Eye (tissue), 1 donor: ENCODE measurements at places on chromosomes 3 and 15.
A peak's percentile ranks its signal among the peaks of the same experiment; 100 is the strongest.

- no peak for DNase-seq
These were observed 262.4 kb downstream of the SLC9A9 start for GRCh38 chr3:143585720-143586456.

- DNase-seq = no peak
These were observed 359 bp downstream of the ARIH1 start for GRCh38 chr15:72474466-72474911.

- DNase-seq = no peak
These were observed 603.5 kb downstream of the MECOM start for GRCh38 chr3:169060037-169060436.

DNA sequence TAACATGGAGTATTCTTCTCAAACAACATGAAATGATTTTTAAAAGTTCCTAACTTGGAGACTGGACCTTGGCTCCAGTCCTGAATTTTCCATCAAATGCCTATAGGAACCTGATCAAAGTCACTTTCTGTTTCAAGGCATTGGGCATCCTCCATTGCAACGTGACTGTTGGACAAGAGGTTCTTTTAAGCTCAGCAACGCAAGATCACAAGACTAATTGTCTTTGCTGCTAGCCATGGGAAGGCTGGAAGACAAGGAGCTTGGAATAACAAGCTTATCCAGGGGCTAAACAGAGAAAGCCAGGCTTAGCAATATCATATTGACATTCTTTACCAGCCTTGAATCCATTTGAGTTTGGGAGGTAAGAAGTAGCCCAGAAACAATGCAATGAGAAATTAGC lies 48.3 kb downstream of the SST start:
- no peak for DNase-seq

DNA sequence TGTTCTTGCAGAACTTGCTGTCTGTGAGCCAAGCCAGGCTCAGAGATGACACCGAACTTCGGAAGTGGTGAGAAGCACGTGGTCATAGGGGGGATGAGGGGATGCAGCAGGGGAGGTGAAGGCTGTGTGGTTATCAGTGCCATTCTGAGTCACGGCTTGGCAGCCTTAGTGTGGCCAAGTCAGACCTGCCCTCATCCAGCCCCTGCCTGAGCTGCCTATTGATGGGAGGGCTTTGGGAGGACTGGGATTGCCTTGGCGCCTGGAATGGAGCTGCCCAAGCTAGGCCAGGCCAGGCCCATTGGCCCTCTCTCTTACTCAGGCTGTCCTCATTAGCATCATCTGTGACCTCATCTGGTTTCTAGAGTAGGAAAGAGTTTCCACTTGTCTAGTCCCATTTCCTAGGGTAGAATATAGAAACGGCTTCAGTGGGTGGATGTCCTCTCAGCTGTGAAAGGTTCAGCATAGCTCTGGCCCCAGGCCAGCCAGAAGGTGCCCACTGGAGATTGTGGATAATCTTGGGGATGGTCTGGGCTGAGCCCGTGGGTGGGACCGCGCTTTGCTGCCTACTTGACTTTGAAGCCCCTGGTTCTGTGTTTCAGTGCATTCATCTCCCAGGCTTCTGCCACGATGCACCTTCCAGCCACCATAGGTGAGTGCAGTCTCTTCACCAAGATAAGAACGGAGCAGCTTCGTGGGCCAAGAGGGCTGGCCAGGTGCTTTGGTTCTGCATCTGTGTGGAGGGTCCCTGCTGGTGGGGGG lies 7.2 kb downstream of the FAH start:
- no peak for DNase-seq

GRCh38 chr3:72629191-72629631 lies 219.0 kb downstream of the SHQ1 start:
- no peak for DNase-seq

DNA sequence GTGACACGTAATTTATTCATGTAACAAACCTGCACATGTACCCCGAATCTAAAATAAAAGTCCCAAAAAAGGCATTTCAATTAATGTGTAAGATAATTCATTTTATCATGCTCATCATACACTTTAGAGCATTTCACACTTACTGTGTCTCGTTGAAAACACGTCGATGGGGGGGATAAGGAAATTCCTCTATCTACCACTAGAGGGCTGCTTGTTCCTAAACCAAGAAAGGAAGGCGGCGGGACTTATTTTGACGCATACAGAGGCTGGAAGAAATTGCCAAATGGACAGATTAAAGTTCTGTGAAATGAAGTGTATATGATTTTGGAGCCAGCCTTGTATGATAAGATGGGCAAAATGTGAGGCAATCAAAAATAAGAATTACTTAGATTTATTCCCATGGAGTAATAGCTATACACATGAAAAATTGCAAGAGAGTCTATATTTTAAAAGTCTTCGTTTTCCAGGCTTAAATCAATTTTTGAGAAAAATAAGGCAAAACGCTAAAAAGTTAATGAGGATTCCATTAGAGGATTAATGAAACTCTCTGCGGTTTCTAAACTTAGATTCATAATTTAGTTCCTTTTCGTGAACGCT lies 346.8 kb downstream of the CNTN3 start:
- DNase-seq = peak; percentile 85

- no peak for DNase-seq
These were observed 3.4 kb upstream of the TPM1 start for GRCh38 chr15:63038926-63039673.

- no peak for DNase-seq
These were observed 23.5 kb upstream of the ATP10A start for GRCh38 chr15:25886498-25887140.

GRCh38 chr15:99385005-99385669 lies 133.9 kb downstream of the LRRC28 start:
- no peak for DNase-seq

GRCh38 chr15:70071799-70072198 lies 25.9 kb downstream of the TLE3 start:
- DNase-seq = peak; percentile 85

- no peak for DNase-seq
These were observed 35.7 kb upstream of the BLM start for GRCh38 chr15:90681480-90681879.

DNA sequence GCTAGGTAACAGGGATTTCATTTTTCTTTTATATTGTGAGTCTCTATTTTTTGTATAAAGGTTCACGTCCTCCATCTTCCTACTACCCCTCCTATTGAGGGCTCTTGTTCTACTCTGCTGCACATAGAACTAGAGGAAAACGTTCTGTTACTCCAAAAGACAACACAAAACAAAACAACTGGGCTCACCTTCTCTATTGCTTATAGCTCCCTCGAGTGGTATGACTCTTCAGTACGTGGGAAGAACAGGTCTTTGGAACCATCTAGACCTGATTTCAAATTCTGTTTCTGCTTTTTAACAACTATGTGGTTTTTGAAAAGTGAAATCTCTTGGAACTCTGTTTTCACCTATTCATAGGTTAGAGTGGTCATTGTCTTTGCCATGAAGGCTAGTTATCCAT lies 515.3 kb downstream of the SOX2 start:
- no peak for DNase-seq

DNA sequence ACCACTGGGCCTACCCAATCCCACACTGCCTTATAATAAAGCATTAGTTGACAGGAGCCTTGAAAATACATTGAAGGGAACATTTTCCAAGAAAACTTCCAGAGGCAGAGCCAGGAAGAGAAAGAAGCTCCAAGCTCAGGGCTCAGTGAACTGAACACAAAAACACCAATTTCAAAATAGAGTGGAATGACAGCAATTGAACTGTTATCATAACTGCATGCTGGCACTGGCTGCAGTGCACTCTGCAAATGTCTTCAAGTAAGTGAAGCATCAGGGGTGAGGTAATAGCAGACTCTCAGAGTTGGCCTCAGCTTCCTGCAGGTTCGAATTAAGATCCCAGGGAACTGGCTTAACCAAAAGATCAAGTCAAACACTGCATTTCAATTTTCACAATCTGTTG lies 388.0 kb upstream of the WNT5A start:
- DNase-seq = no peak

GRCh38 chr3:115512565-115513415 lies 110.5 kb upstream of the GAP43 start:
- DNase-seq = peak; percentile 89

DNA sequence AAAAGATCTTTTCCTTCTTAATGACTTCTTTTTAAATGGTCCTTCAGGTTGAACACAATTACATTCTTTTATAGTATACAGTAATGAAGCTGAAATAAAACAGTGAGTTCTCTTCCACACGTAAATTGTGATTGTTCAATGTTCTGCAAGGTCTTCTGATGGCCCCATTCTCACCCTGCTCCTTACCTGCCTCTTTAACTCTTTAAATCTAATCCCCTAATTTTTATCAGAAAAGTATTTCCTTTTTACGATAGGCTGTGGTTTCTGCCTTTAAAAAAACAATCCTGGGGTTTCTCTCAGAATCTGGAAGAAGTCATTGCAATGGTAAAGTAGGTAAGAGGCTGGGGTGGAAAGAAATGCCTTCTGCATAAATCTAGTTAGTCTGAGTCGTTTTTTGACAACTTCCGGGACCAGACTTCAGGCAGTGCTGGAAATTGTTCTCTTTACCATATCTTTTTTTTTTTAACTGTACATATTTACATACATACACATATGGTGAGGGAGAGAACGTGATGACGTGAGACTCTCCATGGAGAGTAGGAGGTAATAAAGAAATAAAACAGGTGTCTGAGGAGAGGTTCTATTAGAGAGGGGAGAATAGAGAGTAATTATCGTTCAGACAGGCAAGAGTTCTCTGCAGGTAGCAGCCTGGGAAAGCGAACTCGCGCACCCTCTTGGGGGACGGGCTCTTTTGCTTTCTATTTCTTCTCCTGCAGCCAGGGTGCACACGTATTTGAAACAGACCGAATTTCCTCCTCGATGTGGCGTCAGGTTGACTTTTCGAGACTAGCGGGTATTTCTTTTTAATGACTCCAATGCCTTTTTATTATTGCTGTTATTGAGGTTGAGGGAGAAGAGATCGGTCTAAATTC lies at the start of gene SIDT1:
SIDT1 (plus strand) TSS at position 730 of the 872 bp plus-strand sequence. CDS start 467 bp downstream, outside the sequence.
- DNase-seq = no peak

GRCh38 chr3:40971191-40972168 lies 227.8 kb upstream of the CTNNB1 start:
- DNase-seq = peak; percentile 21

DNA sequence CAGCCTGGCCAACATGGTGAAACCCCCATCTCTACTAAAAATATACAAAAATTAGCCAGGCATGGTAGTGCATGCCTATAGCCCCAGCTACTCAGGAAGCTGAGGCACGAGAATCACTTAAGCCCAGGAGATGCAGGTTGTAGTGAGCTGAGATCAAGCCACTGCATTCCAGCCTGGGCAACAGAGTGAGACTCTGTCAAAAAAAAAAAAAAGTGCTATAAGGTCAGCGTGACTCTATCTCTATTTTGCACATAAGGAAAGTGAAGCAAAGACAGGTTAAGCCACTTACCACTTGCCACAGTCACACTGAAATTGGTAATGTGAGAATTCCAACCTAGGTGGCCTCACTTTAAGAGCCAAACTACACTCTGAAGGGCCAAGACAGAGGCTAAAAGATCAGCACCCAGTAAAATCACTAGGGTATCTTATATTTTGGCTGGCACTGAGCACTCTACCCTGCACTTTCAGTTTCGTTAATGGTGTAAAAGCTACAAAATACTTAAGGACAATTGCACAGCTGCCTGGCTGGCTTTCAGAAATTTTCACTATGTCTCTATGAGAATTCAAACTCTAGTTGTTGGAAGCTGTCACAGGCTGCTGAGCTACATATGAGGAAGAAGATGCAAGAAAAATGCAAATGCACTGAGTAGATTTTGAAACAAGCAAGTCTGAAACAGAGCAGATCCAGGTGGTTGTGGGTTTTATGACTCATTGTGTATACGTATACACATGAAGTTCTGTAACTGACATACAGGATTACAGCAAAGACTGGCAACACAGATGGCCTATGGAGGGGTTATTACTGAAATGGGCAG lies 32.7 kb downstream of the TRANK1 start:
- DNase-seq = no peak

DNA sequence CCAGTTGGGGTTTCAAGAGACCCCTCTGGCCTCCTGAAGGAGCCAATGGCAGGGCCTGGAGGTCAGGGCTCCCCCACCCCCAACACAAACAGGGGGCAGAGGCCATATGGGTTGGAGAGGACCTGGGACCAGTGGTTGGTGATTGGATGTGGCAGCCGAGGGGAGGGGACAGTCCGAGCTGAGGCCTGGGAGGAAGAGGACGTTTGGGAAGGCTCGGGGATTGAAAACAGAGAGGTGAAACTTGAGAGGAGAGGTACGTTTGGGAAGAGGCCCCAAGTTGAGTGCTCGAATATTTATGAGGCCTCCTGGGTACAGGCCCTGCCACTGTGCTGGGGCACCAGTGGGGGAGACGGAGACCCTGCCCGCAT lies 53.7 kb downstream of the DNAJB8 start:
- no peak for DNase-seq

DNA sequence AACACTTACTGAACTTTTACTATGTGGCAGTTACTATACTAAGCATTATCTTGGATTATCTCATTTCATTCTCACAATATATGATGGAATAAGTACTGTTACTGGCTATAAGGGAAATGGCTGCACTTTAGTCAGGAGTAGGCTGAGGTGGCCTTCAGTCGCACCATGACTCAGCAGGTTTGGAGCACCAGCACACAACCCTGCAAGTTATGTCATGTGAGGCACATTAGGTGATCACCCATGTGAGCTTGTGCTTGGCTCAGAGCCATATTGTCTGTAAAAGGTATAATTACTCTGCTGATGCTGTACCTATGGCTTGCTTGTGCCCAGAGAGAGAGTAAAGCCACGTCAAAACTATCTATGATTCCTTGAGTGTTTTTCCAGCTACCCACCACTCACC lies 54.1 kb upstream of the TIPARP start:
- DNase-seq = peak; percentile 46

DNA sequence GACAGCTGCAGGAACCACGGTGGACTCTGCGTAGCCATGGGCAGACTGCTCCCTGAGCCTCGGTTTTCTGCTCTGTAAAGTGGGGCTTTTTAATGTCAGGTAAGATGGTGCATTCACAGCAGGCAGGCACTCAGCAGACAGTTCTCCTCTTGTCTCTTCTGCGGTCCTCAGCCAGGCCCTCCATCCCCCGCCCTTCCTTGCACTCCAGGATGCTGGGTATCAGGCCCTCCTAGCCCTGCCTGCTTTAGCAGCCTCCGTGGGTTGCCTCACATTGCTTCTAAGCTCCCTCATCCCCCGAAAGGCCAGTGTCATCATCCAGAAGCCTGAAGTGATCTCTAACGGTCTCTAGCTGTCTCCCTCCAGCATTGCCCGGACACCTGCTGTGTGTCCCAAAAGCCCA lies 115.7 kb downstream of the WNT7A start:
- no peak for DNase-seq

GRCh38 chr15:45087513-45087912 lies 26.5 kb downstream of the DUOX2 start:
- no peak for DNase-seq

DNA sequence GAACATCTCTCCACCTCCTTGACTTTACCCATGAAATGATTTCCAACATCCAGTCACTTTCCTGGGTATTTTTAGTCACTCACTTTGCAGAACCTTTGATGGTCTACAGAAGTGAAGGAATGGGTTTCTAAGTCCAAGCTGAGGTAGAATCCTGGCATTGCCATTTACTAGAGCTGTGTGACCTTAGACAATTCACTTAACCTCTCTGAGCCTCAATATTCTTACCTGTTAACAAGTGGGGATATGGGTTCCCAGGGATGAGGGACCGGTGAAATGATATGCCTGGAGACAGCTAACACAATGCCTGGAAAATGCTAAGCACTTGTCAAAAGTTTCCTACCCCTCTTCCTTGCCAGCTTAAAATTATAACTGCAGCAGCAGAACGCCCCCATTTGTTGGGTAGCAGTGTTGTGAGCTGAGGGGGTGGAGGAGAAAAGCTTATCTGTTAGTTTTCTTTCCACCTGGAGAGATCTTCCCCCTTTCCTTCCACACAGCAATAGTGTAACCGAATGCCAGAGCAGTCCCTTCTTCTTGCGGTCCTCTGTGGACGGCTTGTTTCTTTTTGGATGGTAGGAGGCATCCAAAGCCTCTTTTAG lies 319.2 kb upstream of the LRRFIP2 start:
- no peak for DNase-seq
